ENCODE measurements at places on chromosomes 11 and 22. TPM values are rescaled to one million over a fixed set of nuclear protein-coding genes. Genes with fewer than 3 reads are reported as not detected.

PCSK7 gene
- total RNA-seq = 20.0 TPM

IL10RA gene
- total RNA-seq = 2.0 TPM

SMIM35 gene
- not detected for total RNA-seq

OR2AG1 gene
- total RNA-seq = not detected

MUC6 gene
- not detected for total RNA-seq

LINC01488 gene
- total RNA-seq = not detected

CALCA gene
- not detected for total RNA-seq

USH1C gene
- not detected for total RNA-seq

OR4S1 gene
- not detected for total RNA-seq

HPX gene
- total RNA-seq = 0.82 TPM

FJX1 gene
- total RNA-seq = 50.1 TPM
